Lung microvascular endothelial cell (primary cell): ENCODE measurements at places on chromosomes 13 and 19. TPM values are rescaled to one million over a fixed set of nuclear protein-coding genes. Genes with fewer than 3 reads are reported as not detected.

GRCh38 chr13:23763318-23763717, 125.9 kb downstream of the MIPEP start:
- no peak for DNase-seq

DNA sequence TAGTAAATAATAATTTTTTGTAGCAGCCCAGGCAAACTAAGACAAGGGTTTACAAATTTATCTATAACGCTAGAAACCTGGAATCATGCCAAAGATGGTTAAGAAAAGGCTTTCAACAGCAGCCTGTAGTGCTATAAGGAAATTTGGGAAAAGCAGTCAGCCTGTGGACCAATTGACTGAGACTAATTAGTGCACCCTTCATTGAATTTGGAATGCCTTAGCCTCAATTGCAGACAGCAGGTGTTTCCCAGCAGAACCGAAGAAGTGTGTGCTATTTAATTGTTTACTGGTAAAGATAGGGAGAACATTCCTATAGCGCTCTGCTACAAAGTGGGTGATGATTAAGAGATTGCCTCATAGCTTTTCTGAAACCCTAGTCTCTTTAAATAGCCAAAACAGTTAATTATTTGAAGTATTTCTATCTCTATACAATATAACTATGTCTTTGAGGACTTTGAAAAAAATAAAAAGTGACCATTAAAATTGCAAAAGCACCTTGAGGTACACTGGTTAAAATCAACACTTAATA, 1884.3 kb upstream of the PCDH20 start:
- DNase-seq, result no peak

DNA sequence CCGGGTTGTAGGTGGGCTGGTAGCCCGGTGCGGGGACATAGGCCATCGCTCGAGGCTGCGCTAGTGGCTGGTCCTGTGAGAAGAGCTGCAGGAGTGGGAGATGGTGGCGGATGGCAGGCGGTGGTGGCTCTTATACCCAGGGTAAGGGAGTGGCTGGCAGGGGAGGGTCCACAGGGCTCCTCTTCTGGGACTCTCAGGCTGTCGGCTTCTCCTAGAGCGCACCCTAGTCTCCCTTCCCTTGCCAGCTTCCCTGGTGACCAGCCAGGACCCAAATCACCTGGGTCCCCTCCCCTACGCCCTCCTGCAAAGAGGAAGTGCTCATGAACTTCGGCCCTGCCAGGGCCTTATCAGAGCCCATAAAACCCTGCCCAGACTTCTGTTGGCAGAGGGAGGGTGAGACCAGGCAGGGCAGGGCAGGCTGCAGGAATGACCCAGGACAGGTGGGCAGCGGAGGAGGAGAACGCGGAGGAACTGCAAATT, at the start of gene LGALS4:
TSS of gene LGALS4 (minus strand) at position 105 of the 480 bp plus-strand sequence. CDS start at position 46, 59 bp downstream.
- DNase-seq, result no peak

DNA sequence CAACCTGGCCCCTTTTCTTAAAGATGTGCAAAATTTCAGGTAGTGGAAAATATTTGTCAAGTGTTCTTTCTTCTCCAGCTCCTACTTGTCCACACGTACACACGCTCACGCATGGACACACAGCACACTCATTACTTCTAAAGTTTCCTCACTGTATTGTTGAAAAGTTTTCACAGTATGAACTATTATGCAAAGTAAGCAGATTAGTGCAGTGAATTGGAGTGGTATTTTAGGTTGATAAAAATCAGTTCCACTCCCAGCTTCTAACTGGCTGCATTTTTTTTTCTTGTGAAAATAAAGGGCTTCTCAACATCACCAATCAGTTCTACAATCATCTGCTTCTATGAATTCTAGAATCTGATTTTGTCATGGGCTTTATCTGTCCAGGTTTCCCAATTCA, 264.5 kb downstream of the DCT start:
- no peak for DNase-seq

Gene IRGC
- total RNA-seq, result not detected in 2 replicates

Gene ZNF331
- 3.3 and 7.9 TPM in 2 replicates for total RNA-seq
